ENCODE measurements at places on chromosomes 5 and 9.

- peak; percentile 80 for DNase-seq
Observed at GRCh38 chr5:10856683-10857337, 95.8 kb upstream of the DAP start.

DNA sequence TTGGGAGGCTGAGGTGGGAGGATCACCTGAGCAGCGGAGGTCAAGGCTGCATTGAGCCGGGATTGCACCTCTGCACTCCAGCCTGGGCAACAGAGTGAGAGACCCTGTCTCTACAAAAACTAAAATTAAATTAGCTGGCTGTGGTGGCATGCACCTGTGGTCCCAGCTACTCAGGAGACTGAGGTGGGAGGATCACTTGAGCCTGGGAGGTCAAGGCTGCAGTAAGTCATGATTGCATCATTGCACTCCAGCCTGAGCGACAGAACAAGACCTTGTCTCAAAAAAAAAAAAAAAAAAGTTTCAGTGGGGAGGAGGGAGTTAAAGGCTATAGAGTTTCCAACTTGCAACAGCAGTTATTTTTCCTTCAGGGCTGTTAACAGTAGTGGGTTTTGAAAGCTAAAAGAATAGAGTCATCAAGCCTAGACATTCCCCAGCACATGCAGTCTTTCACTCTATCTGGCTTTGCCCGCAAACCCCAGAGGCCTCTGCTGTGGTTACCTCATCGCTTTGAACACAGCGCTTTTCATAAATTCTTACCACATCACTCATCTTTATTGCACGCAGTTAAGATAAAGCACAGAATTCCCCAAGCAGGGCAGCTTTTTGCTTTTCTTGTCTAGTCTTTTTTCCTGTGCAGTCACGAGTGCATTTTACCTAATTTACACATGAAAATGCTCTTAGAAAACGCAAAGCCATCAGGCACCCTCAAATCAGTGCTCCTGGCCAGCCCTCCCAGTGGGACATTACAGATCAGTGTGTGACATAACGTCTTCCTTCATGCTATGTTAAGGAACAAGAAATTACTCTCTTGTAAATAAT is 8.7 kb upstream of the SLC2A8 start:
- DNase-seq: peak; percentile 63

GRCh38 chr9:9625248-9625647 is 987.6 kb downstream of the PTPRD start:
- no peak for DNase-seq

DNA sequence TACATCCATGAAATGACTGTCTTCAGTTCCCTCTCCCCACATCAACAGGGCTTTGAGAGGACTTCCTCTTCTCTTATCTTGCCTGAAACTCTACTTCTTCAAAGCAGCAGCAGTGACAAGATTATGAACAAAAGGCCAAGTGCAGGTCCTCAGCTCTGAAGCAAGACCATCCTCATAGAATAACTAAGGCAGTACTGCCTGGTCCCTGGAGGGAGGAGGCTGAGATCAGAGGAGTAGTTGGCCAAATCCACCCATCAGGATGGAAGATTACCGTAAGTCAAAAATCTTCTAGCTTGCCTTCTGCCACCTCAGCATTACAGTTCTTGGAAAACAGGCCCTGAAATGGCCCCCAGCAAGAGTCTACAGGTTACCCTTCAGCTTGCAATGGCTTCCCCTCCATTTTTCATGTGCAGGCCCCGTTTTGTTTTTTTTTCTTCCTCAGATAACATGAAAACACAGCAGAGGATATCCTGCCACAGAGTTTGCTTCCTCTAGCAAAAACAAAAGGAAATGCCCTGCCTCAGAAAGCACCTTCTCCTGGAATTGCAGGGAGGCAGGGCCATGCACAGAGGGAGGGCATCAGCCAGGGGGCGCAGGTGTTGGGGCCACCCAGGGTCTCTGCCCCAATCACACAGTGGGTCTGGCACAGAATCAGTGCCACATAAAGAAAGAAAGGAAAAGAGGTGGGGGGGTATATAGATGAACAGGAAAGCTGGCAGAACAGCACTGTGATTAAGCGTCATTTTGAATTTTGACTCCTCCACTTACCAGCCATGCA is 40.0 kb downstream of the KLHL3 start:
- DNase-seq: peak; percentile 21

DNA sequence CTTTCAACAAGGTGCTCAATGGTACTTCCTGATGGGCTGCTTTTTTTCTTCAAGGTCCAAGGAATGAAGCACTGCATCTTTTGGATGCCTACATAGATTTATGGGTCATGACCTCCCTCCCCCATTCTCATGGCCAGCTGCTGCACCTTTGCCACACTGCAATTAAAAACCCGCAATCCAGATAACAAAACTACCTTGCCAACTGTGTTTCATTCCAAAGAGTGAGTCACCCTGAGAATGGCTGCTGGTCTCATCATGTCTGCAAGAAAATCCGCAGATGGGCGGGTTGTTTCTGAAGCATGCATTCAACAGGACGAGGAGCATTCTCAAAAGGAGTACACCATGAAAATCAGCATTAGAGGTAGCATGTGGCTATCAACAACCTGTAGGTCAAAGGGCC is 139.8 kb downstream of the ELAVL2 start:
- no peak for DNase-seq

DNA sequence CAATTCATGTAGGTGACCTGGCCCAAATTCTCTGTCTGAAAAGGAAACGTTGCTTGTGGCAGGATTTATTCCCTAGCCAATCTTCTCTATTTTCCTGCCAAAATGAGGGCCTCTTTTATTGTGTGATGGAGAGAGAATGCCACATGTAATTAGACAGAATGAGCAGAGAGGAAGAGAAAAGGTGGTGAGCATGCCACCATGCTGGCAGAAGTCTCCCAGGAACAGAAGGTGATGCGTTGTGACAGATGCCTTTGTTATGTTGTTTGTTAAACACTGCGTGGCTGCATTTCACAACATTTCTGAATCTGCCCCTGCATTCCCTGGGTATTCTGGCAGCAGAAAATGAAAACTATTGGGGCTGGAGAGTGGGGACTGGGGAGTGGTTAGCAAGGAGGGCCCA is 577.6 kb downstream of the TLR4 start:
- DNase-seq: no peak

DNA sequence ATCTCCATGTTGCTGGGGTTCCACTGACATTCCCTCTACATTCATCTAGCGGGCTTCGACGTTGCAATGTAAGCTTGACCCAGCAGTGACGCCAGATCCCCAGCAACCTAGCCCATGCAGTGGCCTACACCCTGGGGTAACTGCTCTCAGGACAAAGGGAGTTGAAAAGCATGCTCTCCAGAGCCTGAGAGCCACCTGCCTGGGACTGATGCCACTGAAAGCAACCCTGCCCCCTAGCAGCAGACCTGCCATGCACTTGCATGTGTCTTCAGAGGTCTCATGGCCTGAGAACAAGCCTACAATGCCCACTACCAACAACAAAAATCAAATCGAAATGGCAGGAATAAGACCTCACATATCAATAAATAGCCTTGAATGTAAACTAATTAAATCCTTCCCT is 330.3 kb downstream of the TRIM36 start:
- DNase-seq: no peak

DNA sequence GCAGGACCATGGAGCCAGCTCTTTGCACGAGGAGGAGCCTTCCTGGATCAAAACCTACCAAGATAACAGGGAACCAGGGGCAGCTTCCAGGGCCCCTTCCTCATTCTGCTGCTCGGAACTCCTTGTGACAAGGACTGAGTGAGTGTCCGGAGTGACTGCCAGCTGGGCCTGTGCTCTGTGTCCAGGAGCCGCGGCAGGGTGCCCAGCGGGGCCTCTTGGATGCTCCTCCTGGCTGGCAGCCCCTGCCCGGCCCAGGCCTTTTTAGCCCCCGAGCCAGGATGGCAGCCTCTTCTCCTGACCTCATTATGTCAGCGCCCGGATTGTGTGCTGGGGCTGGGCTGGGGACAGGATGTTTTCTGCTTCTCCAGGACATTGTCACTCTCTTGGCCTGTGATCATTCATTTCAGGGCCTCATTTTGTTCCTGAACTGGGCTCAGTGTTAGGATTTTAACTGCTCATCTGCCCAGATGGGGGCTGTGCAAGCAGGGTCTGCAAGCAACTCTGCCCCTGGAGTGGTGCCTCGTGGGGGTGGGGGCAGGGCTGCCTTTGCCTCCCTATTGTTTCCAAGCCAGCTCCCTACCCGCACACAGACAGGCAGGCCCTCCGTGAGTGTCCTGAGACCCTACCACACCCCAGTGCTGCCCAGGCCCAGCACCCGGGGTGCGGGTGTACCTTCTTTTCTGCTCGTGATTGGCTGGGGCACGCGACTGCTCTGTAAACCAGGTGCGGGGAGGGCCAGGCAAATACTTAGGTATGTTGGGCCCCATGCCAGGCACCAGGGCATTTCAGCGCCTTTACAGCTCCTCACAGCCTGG is 161.6 kb downstream of the COL23A1 start:
- no peak for DNase-seq

GRCh38 chr5:80114860-80115259 is 79.7 kb downstream of the THBS4 start:
- no peak for DNase-seq

- DNase-seq: peak; percentile 41
Observed at GRCh38 chr5:111134087-111134486, 41.9 kb downstream of the WDR36 start.

DNA sequence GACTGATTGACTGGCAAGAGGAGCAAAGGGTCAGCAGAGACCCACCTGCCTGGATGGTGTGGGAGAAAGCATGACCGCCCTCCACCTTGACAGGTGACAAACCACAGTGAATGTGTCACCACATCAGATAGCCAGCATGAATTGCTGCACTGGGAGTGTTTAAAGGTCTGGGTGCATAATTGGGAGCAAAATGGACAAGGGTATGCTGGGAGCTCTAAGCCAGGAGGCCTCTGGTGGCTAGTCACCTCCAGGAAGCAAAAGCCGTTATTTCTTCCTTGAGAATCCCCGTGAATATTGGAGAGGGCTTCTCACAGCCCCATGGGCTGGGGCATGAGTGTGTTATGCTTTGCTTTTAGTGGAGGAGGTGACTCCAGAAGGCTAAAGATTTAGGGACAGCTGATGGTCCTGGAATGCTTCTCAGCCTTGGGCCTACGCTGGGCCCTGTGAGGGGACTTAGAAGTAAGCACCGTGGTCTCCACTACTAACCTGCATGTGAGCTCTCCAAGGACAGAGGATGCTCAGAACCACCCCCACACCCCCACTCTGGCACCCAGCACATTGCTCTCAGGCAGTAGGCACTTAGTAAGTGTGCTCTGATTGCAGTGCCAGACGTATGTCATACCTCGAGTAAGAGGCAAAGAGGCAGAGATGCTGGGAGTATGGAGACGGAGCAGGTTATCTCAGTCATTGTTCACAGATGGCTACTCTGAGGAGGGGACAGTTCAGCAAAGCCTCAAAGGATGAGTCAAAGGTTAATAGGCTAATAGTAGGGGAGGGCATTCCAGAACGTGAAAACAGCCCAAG is 9.1 kb upstream of the IRF1 start:
- no peak for DNase-seq

DNA sequence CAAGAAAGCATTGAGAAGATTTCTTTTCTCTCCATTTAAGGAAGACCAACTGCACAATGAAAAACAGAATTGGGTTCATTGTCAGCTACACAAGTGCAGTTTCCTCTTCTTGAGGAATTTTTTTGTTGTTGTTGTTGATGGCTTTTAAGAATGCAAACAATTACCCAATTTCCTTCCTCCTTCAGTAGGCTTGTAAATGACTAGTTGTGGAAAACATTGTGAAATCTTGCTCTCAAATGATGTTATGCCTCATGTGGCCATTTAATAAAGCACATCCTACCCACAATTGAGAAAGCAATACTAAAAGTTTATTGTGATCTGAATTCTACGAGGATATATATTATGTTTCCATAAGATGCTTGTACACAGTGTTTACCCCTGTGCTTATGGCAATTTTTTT is 171.6 kb downstream of the FAM174A start:
- DNase-seq: no peak

DNA sequence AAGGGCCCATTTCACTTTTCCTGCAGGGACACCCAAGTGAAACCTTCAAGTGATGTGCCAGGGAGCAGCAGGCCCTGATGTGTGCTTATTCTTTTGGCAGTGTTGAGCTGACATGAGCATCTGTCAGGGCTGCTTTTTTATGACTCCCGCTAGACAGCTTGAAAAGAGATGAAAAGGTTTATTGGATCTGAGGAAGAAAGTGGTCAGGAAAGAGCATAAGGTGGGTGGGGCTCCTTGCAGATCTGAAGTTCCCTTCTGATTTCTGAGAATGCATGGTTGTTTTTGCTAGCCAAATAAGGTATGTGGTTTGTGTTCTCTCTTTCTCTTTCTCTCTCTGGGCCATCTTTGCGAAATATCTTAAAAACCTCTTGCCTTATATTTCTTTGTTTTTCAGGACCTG is 316.1 kb downstream of the DMRT2 start:
- DNase-seq: no peak

DNA sequence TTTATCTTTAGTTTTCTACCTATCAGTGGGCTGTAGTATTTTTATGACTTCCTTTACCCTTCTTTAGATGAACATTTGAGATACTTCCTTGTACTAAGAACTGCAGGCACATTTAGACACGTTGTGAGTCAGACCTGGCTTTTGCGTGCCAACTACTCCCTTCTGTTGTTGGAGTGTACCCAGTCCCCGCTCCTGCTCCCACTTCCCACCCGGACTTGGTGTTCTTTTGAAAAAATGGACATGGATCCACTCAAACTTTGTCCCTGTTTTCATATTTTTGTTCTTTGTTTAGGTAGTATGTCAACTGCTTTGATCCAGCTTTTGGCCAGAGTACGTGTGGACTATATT is 60.7 kb downstream of the PARP8 start:
- no peak for DNase-seq

GRCh38 chr5:149672701-149673476 is 57.2 kb upstream of the PPARGC1B start:
- no peak for DNase-seq

Measured in femur (tissue), 1 donor.